ENCODE measurements at places on chromosomes 7 and 10. TPM values are rescaled to one million over a fixed set of nuclear protein-coding genes. Genes with fewer than 3 reads are reported as not detected.
A peak's percentile ranks its signal among the peaks of the same experiment; 100 is the strongest.

GRCh38 chr7:42285383-42285824, 48.4 kb upstream of the GLI3 start:
- peak; percentile 15 for DNase-seq

DNA sequence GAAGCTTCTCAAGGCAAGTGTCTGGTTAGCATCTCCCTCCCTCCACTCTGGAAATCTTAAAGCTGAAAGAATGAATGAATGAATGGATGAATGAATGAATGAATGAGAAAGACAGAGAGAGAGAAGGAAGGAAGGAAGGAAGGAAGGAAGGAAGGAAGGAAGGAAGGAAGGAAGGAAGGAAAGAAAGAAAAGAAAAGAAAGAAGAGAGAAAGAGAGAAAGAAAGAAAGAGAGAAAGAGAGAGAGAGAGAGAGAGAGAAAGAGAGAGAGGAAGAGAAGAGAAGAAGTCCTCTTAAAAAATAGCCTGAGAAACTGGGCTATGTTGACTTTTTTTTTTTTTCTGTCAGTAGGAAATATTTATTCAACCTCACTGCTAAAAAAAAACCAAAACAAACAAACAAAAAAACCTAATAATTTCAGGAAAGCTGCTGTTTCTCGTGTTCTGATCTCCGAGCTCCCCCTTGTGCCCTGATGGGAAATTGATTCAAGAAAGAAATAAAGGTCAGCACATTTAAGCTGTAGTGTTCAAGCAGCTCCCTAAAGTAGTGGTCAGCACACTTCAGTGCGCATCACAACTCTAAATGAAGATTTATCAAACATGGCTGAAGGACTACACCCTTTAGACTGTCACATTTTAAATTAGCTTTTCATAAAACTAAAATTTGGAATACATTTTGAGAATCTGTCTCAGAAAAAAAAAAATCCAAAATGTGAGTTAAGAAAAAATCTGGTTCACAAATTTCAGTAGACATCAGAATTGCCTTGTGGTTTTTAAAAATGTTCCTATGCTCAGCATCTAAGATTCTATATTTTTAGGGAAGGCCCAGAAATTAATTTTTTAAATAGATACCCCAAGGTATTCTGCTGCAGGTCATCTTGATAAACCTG, 154.3 kb downstream of the ELAPOR2 start:
- DNase-seq: no peak

GRCh38 chr7:100132697-100133151, 6.0 kb downstream of the MBLAC1 start:
- no peak for DNase-seq

DNA sequence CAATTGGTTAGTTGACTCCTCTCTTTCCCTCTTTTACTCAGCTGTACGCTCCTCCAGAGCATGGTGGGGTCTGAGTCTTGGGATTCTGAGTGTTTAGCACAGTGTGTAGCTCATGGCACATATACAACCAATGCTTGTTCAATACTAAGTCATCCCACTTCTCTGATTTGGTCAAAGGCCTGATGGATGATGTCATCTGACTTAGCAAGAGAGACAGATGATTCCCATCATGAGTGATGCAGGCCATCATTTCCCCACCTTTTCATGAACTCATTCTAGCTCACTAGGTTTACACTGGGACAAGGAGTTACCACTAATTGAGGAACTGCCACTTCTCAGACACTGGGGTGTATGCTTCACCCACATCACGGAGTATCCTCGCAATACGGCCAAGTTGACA, 3.8 kb downstream of the ICA1 start:
- DNase-seq: no peak

MOGAT3 gene
- not detected for total RNA-seq

Measured in astrocyte (in vitro differentiated cells and primary cell).